ENCODE measurements at places on chromosomes 5 and 9.
A peak's percentile ranks its signal among the peaks of the same experiment; 100 is the strongest.

DNA sequence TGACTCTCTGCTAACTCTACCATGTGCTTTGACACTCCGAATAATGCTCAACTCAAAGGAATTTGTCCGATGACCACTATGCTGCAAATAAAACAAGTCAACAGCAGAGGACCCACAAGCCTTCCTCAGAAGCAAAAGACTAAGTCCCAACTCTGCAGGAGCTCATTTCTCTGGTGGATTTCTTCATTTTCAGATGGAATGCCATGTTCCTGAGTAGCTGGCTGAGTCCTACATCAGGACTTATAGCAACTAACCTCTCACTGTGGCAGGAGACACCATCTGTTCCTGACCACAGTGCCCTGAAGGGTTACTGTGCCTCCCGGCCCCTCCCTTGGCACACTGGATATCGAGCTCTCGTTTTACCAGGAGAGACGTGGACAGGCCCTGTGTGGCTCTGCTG, 20.8 kb downstream of the LHFPL2 start:
- peak; percentile 38 for DNase-seq

DNA sequence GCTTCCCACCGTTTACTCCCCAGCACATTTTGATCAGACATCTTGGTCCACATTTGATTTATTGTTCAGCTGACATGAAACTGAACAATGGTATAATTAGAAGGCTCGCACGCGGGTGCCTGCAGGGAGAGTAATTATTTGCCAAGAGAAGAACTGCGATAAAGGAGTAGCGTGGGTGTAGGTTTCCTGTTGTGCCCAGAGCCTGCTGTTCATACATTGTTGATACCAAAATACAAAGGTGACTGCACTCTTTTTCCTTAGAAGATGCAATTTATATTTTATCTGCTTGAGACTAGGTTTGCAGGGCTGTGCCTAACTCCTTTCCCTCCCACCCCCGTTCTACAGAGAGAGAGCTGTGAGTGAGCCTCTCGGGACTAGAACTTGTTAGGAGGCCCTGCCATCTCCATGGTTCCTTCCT, 241.8 kb upstream of the MSX2 start:
- DNase-seq = no peak

- no peak for DNase-seq
Measured at GRCh38 chr9:35958104-35958837, at the start of gene OR2S2. Gene OR2S2 (minus strand): TSS chr9:35958154. CDS start chr9:35958098, 56 bp downstream.

GRCh38 chr5:148443241-148443640, 59.5 kb downstream of the FBXO38 start:
- no peak for DNase-seq

DNA sequence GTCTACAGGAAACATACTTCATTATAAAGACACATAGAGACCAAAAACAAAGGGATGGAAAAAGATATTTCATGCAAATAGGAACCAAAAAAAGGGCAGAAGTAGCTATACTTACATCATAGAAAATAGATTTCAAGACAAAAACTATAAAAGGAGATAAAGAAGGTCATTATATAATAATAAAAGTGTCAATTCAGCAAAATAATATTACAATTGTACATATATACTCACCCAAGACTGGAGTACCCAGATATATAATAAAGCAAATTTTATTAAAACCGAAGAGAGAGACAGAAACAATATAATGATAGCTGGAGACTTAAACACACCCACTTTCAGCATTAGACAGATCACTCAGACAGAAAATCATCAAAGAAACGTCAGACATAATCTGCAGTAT, 546.3 kb downstream of the PRDM9 start:
- no peak for DNase-seq

DNA sequence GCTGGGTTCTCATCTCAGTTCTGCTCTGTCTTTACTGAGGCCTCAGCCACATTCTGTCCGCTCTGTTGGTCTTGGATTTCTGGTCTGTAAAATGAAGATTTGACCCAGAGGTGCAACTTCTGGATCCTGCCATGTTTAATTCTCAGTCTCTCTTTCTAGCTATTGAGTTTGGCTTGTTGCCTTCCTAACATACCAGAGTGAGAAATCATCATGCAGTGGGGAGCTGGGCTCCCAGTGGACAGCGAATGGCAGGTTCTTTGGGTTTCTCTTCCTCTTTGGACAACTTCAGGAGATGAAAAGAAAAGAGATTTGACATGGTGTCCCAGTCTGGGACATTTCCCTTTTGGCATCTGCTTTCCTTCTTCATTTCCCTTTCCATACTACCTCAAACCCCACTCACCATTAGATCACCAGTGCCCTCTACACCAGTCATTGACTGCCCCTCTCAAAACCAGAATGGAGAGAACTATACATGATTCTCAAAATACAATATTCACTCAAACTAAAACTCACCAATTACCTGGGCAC, 334.7 kb downstream of the ACTL7B start:
- no peak for DNase-seq

DNA sequence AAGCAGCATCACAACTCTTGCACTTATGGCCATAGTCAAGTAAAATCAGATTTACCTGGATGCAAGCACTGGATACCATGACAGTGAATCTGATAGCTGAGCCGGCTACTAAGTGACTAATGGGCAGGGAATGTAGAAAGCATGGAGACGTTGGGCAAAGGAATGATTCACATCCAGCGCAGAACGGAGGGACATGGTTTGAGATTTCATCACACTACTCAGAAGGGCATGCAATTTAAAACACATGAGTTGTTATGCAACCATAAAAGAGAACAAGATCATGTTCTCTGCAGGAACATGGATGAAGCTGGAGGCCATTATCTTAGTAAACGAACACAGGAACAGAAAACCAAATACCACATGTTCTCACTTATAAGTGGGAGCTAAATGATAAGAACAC, 169.1 kb upstream of the PIK3R1 start:
- no peak for DNase-seq

- no peak for DNase-seq
Measured at GRCh38 chr5:76412511-76412910, 9.4 kb downstream of the IQGAP2 start.

- DNase-seq = peak; percentile 81
Measured at GRCh38 chr5:44935262-44935661, 126.5 kb downstream of the MRPS30 start.

- no peak for DNase-seq
Measured at GRCh38 chr9:5910413-5911057, 19.8 kb downstream of the MLANA start.

DNA sequence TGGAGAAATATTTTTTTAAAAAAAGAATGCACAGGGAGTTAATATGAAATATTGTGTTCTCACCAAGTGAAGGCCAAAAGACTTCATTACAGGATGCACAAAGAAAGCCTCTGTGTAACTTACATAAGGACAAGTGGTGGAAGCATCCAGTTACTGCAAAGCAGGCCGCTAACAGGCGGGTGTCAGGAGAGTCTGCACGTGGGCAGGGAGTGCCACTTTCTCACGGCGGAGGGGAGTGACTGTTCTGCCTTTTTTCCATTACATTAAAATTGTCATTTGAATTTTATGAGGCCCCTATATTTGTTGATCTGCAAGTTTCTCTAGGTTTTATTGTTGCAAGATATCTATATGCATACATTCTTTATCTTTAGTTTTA, 28.1 kb upstream of the SPATA31E1 start:
- DNase-seq = peak; percentile 8

DNA sequence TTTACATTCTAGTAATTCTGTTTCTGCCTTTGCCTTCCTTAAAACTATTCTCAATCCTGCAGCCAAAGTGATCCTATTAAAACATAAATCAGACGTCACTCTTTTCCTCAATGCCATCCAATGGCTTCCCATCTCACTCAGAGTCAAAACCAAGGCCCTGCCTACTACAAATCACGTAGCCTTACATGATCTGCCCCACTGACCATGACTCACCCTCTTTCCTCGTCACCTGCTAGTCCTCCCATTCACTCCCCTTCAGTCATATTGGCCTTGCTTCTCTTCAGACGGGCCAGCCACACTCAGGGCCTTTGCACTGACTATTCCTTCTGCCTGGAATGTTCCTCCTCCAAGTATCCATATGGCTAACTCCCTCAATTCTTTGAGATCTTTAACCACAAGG, 39.0 kb upstream of the DMXL1 start:
- no peak for DNase-seq

DNA sequence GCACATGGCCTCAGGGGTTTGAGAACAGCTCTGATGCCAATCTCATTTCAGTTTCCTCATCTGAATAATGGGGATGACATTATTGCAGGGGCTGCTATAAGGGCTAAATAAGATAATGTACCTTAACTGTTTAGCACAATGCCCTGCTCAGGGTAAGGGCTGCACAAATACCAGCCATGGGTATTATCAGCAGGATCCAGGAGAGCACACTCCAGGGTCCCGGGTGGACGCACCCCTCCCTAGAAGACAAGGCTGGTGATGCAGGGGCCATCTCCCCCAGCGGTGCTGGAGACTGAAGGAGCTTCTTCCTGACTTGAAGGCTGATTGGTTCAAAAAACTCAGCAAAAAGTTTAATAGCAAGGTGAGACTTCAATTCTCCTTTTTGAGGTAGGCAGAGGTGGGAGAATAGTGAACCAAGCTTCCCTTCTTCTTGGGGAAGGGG, 2.7 kb upstream of the CXXC5 start:
- DNase-seq = no peak

All from endodermal cell (in vitro differentiated cells).